CD4-positive, alpha-beta T cell treated with Interleukin-15 for 4 hours (primary cell): ENCODE measurements at places on chromosomes 3 and 15.

DNA sequence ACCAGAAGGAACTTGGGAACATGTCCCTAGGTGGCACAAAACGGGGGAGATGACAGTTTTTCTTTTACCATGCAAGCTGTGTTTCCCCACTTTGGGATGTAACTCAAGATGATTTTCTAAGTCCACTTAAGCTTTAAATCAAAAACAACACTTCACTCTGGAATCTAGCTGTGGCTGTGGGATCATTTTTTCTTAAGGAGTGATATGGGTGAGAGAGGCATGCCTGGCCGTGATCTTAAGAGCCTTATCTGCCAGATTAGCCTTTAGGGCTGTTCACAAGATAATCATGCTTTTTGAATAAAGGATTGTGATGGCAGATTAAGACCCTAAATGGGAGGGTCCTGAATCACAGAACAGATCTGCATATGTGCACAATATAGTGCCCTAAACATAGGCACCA, 384.8 kb upstream of the SEMA6D start:
- no peak for DNase-seq

GRCh38 chr3:151171145-151171757, 31.8 kb downstream of the GPR171 start:
- peak; percentile 53 for DNase-seq

- DNase-seq = no peak
Measured at GRCh38 chr3:189273736-189274135, 102.0 kb downstream of the TPRG1 start.

GRCh38 chr3:134350861-134351311, 23.4 kb downstream of the AMOTL2 start:
- no peak for DNase-seq

- no peak for DNase-seq
Measured at GRCh38 chr3:184944241-184944640, 132.3 kb downstream of the VPS8 start.

DNA sequence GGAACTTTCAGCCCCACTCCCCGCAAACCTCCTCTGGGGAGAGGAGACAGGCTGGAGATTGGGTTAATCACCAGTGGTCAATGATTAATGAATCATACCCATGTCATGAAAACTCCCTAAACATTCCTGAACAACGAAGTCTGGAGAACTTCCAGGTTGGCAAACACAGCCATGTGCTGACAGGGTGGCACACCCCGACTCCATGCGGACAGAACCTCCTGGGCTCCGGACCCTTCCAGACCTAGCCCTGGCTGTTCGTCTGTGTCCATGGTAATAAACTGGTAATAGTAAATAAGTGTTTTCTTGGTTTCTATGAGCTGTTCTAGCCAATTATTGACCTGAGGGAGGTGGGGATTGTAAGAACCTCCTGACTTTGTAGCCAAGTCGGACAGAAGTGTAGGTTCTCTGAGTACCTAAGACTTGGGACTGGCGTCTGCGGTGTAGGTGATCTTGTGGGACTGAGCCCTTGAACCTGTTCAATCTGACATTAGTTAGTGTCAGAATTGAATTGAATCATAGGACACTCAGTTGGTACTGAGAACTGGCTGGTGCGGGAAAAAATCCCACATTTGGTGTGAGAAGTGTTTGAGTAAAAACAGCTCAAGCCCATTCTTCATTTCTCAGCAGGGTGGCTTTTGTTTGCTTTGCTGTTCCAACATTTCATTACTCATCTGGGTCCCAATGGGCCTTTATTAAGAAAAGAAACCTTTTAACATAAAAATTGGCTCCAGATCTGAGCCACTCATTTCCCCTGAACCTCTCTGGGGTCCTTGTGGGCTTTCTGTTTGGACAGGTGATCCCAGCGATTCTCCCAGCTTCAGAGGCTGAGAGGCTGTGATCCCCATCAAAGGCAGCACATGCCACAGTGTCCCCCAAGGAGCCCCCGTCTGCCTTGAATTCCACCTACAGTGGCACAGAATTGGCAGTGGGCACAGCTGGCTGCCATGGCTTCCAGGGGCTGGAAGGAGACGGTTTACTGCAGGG, 151.0 kb downstream of the TJP1 start:
- no peak for DNase-seq

DNA sequence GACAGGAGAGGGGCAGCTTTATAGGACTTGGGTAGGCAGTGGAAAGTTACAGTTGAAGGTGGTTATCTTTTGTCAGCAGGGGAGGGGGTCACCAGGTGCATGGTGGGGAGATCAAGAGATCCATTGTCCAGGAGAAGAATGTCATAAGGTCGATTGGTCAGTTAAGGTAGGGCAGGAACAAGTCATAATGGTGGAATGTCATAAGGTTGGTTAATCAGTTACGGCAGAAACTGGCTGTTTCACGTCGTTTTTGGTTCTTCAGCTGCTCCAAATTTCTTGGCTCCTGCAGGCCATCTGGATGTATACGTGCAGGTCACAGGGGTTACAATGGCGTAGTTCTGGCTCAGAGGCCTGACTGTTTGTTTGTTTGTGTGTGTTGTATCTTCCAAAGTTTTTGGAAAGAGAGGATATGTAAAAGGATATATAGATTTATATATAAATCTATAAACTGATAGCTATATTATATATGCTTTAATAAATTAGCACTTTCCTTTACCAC, 565.1 kb downstream of the ZNF385D start:
- no peak for DNase-seq

- DNase-seq = no peak
Measured at GRCh38 chr3:194087280-194087679, 48.7 kb upstream of the HES1 start.

GRCh38 chr3:189258261-189258660, 86.5 kb downstream of the TPRG1 start:
- no peak for DNase-seq

DNA sequence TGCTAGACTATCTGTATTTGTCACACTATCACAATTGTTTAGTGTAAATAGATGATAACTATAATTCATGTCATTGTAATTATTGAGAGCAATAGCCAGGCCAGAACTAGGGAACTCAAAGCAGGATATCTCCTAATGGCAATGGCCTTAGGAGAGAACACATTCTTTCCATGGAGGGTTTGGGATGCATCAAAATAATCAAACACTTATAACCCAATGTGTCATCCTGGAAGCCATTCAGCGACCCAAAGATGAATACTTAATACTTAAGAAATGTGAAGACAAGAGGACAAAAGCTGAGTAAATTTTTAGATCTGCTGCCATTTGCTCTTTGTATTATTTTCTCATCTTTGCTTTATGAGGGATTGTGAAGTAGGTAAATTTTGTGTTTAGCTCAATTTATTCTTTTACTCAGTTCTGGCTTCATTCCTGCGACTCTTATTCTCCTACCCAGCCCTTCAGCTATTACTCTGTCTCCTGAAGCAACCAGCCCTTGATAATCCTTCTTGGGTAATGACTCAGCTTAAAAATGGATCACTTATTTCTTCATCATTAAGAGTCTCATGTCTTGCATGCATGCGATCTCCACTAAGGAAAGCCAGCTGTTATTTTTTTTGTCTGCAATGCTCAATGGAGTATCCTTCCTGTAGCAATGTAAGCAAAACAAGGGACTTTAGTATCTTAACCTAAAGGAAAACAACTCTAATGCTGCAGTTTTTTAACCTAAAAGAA, 2.0 kb downstream of the OR4F15 start:
- DNase-seq = no peak

GRCh38 chr3:31196881-31197364, 302.5 kb upstream of the GADL1 start:
- no peak for DNase-seq

GRCh38 chr3:37862219-37862902, 681 bp downstream of the CTDSPL start:
- no peak for DNase-seq

DNA sequence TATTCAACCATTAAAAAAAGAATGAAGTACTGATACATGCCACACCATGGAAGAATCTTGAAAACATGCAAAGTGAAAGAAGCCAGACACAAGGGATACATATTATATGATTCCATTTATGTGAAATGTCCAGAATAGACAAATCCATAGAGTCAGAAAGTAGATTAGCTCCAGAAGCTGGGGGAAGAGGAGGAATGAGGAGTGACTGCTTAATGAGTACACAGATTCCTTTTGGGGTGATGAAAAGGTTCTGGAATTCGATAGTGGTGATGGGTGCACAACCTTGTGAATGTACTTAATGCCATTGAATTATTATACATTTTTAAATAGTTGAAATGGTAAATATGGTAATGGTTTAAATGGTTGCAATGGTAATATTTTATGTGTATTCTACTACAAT, 90.6 kb upstream of the SPATA12 start:
- DNase-seq = no peak

DNA sequence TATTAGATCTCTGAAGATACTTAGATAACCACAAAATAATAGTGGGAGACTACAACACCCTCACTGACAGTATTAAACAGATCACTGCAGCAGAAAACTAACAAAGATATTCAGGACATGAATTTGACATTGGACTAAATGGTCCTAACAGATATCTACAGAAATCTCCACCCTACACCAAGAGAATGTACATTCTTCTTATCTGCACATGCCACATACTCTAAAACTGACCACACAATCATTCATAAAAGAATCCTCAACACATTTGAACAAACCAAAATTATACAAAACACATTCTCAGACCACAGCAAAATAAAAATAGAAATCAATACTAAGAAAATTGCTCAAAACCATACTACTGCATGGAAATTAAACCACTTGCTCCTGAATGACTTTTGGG, 116.3 kb downstream of the DTWD1 start:
- DNase-seq = no peak

DNA sequence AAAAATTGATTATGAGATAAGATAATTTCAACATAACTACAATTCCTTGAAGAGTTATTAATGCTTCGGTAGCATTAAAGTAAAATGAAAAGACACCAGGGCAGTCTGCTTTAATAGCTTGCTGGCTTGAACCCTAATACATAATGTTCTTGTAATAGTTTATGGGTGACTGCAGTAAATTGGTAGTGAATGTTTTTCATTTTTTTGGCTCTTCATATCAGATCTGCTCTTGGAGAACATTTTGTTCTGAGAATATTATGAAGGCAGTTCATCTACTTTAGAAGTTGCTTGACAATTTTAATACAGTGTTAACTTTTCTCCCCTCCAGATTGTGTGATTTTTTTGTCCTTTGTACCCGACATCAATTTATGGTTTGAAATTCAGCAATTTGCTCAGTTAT, 128.4 kb downstream of the ZBTB20 start:
- no peak for DNase-seq

- peak; percentile 33 for DNase-seq
Measured at GRCh38 chr3:66582721-66583423, 82.0 kb upstream of the LRIG1 start.

DNA sequence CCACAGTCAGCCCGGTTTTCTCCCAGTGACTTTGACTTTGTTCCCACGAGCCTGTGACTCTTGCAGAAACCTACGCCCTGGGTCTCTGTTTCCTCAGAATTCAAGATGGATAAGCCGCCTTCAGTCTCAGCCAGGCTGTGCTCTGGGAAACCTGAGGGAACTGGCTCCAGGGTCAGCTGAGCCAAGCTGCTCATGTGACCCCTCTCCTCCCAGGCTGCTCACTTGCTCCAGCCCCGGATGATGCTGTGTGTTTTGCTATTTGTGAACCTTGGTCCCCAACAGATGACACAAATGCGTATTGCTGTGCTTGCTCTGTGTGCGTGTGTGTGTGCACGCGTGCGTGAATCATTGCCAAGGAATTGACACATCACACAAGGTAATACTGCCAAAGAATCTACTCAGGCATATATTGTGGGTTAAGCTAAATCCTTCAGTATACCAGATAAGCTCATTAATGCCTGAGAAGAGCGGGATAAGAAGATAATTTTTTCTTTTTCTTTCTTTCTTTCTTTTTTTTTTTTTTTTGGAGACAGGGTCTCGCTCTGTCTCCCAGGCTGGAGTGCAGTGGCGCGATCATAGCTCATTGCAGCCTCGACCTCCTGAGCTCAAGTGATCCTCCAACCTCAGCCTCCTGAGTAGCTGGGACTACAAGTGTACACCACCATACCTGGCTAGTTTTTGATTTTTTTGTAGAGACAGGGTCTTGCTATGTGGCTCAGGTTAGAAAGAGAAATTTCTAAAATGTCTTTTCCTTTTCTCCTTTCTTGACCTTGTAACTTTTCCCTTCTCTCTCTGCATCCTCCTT, 29.2 kb upstream of the UMPS start:
- no peak for DNase-seq

GRCh38 chr3:142022381-142022780, 127.0 kb downstream of the TFDP2 start:
- no peak for DNase-seq

DNA sequence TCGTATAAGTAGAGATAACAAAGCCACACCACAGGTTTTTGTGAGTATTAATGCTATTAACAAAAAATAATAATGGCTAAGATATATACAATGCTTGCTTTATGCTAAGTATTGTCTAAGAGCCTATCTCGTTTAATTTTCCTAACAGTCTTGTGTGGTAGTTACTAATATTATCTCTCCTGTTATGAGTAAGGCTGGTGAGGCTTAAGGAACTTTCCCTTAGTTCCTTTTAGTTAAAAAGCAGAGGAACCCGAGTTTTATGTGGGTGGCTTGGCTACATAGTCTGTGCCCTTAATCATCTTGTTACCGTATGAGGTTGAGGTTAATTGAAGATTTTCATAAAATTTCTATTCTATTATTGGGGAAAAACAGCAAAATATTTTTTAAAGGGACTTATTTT, 218.4 kb downstream of the SOX2 start:
- no peak for DNase-seq

- DNase-seq = no peak
Measured at GRCh38 chr3:51378726-51379125, 6.4 kb upstream of the MANF start.

DNA sequence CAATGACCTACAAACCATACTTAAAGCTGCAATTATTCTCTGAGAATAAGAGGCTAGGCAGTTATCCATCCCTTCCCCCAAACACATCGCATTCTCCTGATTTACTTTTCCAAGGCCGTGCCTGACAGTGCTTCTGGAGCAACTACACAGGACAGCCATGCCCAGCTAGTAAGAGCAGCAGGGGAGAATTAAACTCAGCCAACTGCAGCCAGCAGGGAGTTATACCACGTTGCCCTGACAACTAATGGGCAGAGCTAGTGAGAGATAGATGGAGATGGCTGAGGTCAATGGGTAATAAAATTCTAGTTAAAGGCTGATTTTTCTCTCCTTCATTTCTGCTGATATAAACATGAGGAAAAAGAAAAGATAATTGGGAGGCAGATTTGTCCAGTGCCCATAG, 193.8 kb upstream of the PPP2R3A start:
- DNase-seq = no peak

DNA sequence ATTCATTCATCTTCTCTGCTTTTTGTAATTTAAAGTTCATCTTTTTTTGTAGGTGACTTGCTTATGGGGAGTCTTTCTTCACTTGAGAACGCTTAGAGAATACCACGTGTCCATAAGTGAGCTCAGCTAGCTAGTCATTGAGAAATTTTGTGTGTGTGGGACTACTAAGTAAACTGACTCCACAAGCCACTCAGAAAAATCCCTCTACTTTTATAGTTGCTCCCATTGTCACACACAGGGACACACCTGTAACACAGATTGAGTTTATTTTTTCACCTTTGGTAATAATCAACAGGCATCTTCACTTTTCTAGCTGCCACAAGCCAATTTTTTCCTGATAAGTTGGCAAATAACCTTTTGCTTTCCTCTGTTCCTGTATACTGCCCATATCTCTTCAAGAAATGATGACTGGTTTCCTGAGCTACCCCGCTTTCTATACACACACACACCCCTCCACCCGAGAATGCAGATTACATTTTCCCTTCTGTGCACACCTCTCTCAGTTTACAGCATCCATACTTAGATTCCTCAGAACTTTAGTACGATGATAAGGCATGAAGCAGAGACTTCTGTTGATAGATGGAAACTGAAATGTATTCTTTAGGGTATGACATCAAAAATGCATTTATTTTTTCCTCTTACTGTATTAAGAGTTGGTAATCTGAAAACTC, 4.6 kb downstream of the TSC22D2 start:
- DNase-seq = no peak
